ENCODE measurements at places on chromosomes 13 and 19.

DNA sequence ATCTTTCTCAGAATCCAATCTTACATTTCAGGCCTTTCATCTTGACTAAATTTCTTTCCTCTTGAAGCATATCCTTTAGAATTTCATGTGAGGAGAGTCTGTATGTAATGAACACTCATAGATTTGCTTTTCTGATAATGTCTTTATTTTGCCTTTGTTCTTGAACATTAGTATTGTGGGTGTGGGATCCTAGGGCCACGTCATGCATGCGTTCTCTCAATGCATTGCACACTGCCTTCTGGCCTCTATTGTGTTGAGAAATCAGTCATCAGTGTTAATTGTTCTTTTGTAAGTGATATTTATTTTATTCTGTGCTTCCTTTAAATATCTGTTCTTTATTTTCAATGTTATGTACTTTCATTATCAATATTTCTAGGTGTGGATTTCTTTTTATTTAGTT lies 364.9 kb downstream of the OXGR1 start:
- DNase-seq: no peak

GRCh38 chr13:40486518-40487163 lies 179.8 kb downstream of the FOXO1 start:
- DNase-seq: no peak

GRCh38 chr13:25886438-25887214 lies 165.2 kb downstream of the SHISA2 start:
- DNase-seq: peak; percentile 78

GRCh38 chr13:45851171-45851921 lies at the start of gene SIAH3:
TSS of gene SIAH3 (minus strand) at chr13:45851753. CDS start at chr13:45851629, 124 bp downstream.
- peak; percentile 62 for DNase-seq

DNA sequence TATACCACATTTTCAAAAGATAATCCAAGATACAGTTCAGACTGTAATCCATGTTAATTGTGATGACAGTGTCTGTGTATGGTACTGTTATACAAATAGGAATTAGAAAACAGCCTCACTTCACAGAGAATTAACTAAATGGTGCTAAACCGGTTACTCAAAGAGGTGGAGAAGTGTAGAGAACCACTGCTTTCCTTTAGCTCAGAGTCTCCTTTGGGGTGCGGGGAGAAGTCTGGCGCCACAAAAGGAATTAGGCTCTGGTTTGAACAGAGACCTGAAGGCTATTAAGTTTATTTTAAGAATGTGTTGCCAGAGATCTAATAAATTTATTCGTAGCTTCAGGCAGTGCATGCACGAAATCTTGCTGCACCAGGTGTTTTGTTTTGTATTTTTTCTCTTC lies 65.8 kb downstream of the FREM2 start:
- no peak for DNase-seq

- no peak for DNase-seq
These were observed 227.4 kb downstream of the TEX29 start for GRCh38 chr13:111547726-111548273.

DNA sequence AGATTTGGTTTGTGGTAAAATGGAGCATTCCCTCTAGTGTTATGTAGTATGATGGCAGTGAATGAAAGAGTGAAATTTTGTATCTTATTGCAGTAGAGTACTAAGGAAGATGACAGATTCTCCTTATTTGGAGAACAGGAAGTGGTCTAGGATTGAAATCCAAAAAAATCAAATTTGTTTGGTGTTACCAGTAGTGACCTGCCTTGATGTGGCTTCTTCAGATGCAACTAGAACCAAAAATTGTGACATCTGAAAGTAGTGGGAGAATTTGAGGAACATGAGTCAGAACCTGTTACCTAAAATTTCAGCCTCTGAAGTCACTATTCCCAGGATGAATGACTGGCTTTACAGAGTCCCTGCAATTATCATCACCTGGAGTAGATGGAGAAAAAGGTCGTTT lies 165.9 kb downstream of the KLF5 start:
- DNase-seq: peak; percentile 81

DNA sequence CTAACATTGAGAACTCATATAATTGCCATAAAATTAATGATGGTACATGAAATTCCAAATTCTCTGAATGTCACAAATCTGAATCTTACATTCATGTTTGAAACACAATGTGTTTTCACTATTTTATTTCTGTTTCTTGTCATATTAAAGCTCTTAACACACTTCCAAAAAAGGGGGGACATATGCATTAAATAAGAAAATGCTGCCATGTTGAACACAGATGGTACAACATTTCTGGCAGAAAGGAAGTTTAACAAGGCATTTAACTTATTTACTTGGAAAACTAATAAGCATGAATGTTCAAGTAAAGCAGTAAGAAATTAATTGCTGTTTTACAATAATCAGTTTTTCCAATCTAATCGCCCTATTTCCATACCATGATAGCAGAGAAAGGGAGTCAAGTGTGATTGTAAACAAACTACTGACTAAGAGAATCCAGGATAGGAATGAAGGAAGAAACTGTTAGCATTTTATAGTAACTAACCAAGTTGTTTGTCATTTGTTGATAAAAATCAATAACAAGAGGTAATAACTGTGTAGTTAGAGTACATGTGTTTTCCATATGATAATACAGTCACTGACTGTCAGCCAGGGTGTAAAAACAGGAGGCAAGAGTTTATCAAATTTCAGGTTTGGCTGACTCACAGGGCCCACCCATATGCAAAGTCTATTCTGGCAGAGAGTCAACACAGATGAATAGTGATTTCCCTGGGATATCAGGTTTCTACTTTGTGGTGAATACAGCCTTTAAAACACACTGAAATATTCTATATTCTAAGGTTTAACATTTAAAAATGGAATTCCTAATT lies 5.7 kb upstream of the FOXO1 start:
- peak; percentile 75 for DNase-seq

DNA sequence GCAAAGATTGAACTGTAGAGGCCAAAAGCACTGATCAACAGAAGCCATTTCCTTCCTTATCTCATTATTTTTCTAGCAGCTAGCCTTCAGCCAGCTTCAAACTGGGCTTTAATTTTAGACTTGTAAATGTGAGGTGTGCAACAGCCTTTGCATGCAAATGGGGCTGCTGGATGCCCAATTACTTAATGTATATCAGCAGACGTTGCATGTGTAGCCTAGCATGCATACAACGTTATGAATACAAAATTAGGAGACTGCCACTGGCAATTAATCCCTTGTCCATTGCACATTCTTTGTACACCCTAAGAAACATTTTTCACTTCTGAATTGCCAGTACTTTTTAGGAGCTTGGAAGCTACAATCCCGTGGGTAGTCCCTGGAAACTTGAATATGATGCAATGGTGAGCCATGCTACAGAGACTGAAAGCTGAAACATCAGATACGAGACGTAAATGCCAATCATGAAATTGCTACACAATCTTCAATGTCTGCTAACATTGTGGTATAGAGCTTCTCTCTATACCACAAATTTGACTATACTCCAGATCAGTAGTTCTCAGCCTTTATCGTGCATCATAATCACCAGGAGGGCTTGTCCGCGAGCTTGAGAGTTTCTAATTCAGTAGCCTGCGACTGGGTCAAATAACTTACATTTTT lies 20.2 kb downstream of the EPSTI1 start:
- peak; percentile 75 for DNase-seq

DNA sequence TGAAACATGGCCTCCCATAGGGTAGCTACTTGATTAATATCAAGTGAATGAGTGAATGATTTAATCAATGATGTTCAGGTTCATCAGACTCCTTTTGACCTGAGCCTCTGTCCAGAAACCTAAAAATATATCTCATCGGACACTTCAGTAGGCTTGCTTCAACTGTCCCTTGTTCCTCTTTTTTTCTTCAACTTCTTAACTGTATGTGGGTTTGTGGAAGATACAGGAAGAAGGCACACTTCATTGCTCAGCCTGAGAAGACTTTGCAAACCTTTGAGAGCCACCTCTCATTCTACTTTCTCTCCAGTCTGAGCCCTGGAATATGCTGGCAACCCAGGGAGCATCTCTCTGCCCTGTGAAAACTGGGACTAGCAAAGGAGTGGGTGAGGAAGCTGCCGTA lies 557.0 kb downstream of the FGF9 start:
- no peak for DNase-seq

DNA sequence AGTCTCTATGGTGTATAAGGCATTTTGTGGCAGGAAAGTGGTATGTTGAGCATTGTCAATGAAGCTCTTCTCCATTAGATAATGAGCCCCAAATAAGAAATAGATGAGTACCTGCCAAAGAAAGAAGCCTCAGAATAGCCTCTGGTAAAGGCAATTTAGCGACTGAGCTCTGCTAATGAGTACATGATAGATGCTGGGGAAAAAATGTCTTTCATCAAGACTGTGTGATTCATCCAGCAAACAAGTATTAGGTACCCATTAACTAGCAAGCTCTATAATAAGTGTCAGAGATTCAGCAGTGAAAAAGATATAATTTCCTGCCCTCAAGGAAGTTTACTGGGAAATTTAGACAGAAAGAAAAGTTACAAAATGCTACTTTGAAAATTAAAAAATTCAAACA lies 294.6 kb downstream of the ITGBL1 start:
- DNase-seq: no peak

DNA sequence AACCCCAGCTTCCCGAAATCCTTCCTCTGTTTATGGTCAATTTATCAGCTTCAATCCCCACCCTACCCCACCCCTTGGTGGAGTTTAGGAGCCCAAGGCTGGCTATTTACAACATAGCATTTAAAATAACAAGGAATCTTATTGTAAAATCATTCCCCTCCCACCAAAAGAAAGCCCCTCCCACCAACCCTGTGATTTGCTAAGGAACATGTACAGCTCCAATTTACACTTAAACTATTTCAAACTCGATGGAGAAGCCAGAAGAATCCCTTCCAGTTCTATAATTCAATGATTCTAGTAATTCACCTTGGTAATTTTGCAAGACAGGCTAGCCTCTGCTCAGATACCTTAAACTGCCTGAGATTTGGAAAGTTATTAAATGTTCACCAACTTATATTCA lies 3.0 kb downstream of the LATS2 start:
- DNase-seq: peak; percentile 32

GRCh38 chr19:57099199-57099661 lies 20.6 kb upstream of the USP29 start:
- DNase-seq: peak; percentile 6

GRCh38 chr19:19171821-19172532 lies 1.9 kb upstream of the MEF2B start:
- peak; percentile 81 for DNase-seq

GRCh38 chr13:50224534-50224933 lies 209.3 kb downstream of the KCNRG start:
- peak; percentile 54 for DNase-seq

- no peak for DNase-seq
These were observed 52.0 kb downstream of the MPHOSPH8 start for GRCh38 chr13:19685437-19685836.

DNA sequence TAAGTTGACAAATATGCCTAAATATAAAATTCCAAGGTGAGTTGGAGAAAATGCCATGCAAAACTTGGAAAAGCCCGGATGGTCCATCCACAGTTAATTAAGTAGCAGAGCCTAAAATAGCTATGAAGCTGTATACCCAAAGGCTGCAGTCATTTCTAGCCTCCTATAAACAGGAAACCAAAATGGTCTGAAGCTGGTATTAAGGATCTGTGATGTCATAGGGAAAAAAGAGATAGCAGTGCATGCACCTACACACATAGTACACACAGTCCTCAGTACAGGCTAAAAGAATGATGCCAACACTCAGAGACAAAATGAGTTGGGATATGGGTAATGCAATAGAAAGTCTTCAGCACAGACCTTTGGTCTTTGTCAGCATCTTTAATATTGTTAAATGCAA lies 736.9 kb downstream of the EFNB2 start:
- no peak for DNase-seq

GRCh38 chr19:55676383-55676782 lies 1.4 kb downstream of the EPN1 start:
- DNase-seq: no peak

- DNase-seq: peak; percentile 44
These were observed 5.3 kb downstream of the RNASEH2B start for GRCh38 chr13:50914848-50915247.

DNA sequence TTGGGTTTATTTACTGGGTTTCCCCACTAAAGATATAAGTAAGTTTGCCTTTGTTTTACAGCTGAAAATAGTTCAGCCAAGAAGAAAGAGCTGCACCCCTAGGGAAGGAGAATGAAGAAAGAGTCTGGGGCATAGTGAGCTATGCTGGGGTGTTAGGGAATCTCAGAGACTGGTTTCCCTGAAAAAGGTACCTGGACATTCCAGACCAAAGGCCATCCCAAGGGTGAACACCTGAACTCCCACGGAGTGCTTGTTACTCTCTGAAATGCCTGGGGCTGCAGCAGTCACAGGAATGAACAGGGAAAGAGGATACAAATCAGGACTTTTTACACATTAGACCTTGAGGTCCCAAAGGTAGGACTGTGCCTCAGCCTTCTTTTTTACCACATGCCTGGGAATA lies 337.6 kb upstream of the SLC10A2 start:
- DNase-seq: no peak

DNA sequence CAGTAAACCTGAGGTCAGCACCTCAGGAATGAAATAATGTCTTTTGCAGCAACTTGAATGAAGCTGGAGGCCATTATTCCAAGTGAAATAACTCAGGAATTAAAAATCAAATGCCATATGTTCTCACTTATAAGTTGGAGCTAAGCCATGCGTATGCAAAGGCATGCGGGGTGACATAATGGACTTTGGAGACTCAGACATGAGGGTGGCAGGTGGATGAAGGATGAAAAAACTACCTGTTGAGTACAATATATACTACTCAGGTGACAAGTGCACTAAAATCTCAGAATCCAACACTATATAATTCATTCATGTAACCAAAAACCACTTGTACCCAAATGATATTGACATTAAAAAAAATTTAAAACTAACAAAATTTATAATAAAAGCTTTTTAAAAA lies 1416.9 kb downstream of the UQCRFS1 start:
- no peak for DNase-seq

DNA sequence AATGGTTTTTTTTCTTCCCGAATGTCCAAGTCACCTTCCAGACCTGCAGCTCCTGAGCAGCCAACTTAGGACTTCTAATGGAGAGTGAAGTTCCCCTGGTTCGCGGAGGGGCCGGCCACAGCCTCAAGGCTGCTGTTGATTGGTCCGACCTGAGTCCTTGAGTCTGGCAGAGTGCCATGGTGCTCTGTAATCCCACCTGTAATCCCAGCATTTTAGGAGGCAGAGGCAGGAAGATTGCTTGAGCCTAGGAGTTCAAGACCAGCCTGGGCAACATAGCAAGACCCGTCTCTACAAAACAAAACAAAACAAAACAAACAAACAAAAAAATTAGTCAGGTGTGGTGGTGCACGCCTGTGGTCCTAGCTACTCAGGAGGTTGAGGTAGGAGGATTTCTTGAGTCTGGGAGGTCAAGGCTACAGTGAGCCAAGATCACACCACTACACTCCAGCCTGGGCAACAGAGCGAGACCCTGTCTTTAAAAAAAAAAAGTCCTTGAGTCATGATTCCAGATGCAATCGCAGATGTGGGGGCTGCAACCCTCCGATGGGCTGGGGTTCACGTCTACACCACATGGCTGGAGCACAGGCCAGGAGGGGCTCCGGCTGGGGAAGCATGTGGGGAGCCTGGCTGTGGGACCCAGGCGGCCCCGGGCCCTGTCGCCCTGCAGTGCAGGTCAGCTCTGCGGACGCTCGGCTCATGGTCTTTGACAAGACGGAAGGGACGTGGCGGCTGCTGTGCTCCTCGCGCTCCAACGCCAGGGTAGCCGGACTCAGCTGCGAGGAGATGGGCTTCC lies 17.7 kb downstream of the HPN start:
- no peak for DNase-seq

- DNase-seq: no peak
These were observed 221.9 kb upstream of the PCDH17 start for GRCh38 chr13:57409656-57410055.
